ENCODE measurements at places on chromosomes 3 and 15. TPM values are rescaled to one million over a fixed set of nuclear protein-coding genes. Genes with fewer than 3 reads are reported as not detected.

- H3K27me3 ChIP-seq, result no peaks in the 10 kb centered on the region
- DNase-seq, result no peak
- no peak overlapping the region for H3K4me3 ChIP-seq
- no peak overlapping the region for H3K27ac ChIP-seq
Observed at GRCh38 chr15:72733941-72734738, 48.1 kb downstream of the BBS4 start.

DNA sequence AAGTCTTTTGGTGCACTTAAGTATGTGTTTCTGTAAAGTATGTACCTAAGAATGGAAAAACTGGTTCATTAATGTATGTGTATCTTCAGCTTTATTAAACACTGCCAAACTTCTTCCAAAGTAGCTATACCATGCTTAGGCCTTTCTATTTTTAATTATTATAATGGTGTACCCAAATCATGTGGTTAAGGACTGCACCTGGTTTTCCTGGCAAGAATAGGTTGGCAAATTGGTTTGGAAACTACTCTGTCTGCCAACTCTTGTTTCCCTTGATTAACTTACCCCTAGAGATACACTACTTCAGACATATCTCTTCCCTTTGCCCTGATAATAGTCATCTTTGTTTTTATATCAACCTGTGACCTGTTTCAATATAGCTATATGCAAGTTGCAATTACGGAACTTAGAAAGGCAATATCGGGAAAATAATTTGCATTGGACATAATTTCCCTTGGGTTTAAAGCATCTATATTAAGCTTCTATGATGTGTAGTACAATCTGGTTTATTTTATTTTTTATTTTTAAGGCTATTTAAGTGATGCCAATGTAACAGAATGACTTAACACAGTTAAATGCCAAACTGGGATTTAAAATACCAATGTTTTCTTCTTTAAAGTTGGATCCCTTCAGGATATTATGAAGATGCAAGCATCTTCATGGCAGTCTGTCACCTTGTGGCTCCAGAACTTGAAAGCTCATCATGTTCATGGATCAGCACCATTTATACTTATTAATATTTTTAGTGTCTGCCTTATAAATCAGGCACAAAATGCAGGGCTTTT, 40.6 kb upstream of the TMEM108 start:
- no peaks in the 10 kb centered on the region for H3K36me3 ChIP-seq
- H3K27me3 ChIP-seq, result no peaks in the 10 kb centered on the region
- no peak for DNase-seq

The SRPRB gene
- total RNA-seq, result 44.8 TPM

GRCh38 chr3:155648013-155648591, 96.8 kb downstream of the PLCH1 start:
- H3K27me3 ChIP-seq, result no peaks in the 10 kb centered on the region
- DNase-seq, result no peak
- H3K36me3 ChIP-seq, result no peaks in the 10 kb centered on the region
- no peaks in the 10 kb centered on the region for H3K4me1 ChIP-seq

The FANCD2OS gene
- total RNA-seq, result not detected

GRCh38 chr3:68986496-68987208, 26.8 kb downstream of the EOGT start:
- H3K4me3 ChIP-seq, result no peak overlapping the region
- H3K27me3 ChIP-seq, result no peaks in the 10 kb centered on the region
- H3K27ac ChIP-seq, result no peak overlapping the region
- H3K36me3 ChIP-seq, result peaks cover 51% of the 10 kb centered on the region
- DNase-seq, result no peak
- no peaks in the 10 kb centered on the region for H3K4me1 ChIP-seq

DNA sequence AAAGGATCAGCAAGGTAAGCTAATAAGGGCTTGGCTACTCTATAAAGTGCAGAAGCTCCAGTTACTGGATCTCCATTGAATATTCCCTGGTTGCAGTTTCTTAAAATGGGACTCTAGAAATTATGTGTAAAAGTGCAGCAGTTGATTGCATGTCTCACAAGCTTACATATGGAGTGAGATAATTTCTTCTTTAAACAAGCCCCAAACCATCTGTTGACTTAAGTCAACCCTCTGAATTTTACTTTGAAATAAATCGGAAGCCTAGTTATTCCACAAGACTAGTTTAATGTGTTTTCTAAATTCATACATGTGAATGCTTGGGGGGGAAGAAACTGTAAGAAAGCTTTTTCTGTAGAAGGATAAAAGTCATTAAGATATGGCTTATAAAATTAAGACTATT, 664.2 kb downstream of the NLGN1 start:
- H3K4me1 ChIP-seq, result no peaks in the 10 kb centered on the region
- no peak overlapping the region for H3K27ac ChIP-seq
- no peaks in the 10 kb centered on the region for H3K36me3 ChIP-seq
- DNase-seq, result no peak
- no peak overlapping the region for H3K4me3 ChIP-seq

All from naive thymus-derived CD8-positive, alpha-beta T cell (primary cell).